T-helper 9 cell (primary cell): ENCODE measurements at places on chromosomes 2 and 18.

GRCh38 chr18:57048351-57048750 lies 98.5 kb upstream of the BOD1L2 start:
- no peak for DNase-seq

DNA sequence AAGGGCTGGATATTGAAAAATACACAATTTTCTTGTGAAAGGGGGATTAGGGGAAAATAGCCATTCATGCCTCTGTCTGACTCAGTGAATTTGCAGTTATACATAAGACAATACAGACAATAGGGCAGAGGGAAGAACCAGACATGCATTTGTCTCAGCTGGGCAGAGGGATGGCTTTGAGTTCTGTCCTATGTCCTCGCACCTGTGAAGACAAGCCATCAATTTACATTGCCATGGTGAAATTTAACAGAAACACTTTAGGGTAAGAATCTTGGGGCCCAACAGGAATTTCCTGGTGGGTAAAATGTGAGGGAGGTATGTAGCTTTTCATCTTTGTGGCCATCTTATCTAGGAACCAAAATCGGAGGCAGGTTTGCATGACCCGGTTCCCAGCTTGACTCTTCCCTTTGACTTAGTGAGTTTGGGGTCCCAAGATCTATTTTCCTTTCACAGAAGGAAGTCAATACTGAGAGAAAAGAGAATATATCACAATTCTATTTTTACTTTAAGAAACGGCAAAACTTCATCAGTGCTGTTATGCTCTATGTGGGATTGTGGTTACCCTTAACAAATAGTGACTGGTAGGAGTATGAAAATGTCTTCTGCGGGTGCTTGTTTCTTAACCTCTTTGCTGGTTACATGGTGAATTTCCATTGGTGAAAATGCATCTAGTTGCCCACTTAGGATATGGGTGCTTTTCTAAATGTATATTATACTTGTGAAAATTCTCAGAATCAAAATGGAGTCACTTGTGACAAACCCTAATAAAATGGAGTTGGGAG lies 221.8 kb downstream of the SPP2 start:
- DNase-seq = no peak

GRCh38 chr2:199792381-199792780 lies 58.6 kb downstream of the FTCDNL1 start:
- DNase-seq = no peak

GRCh38 chr2:72920318-72921087 lies 3.2 kb downstream of the EMX1 start:
- DNase-seq = no peak

DNA sequence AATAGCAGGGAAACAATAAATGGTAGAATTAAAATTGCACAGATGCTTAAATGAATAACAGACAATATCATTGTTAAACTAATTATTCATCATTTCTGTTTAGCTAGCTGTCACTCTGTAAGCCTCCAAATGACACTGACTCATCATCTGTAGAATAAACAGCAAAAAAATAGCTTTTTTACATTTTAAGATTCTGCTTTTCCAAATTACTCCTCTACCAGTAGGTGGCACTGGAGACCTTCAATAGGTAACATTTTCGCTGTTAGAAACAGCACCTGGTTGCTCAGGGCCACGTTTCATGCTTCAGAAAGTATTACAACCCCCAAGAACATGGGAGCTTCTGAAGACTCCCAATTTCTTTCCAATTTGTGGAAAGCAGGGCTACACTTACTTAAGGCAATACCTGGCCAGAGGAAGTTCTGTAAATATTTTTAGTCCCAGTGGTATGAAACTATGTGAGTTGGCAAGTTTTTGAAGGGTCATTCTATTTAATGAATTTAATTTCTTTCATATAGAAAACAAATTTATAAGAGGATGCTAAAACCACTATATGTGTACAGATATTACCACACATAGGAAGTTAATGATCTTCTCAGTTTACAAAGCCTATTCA lies 45.4 kb downstream of the TTN start:
- no peak for DNase-seq

GRCh38 chr2:121284463-121285449 lies at the start of gene TFCP2L1:
Gene TFCP2L1, minus strand, starts transcription at chr2:121285202. Its CDS starts 93 bp downstream, at chr2:121285109.
- no peak for DNase-seq

DNA sequence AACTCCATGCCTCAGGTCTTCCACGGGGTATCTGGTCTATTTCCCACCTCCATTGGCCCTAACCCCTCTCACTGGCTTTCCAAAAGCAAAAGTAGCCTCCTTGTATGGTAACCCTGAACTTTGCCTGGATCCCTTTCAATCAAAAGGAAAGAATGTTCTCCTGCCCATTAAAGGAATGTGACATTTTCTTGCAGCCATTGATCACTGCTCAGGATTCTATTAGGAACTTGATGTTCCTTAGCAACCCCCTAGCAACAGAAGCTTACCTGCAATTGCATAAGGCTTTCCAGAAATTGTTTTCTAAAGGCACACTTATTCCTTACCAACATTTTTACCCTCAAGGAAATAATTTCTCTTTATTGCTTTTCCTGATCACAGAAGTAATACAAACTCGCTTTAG lies 91.4 kb upstream of the AGAP1 start:
- DNase-seq = no peak

GRCh38 chr2:45567288-45567963 lies 43.6 kb downstream of the SRBD1 start:
- no peak for DNase-seq

- no peak for DNase-seq
Measured at GRCh38 chr2:141182246-141182645, 948.6 kb downstream of the LRP1B start.

GRCh38 chr18:22219568-22220355 lies 50.4 kb downstream of the GATA6 start:
- no peak for DNase-seq

- no peak for DNase-seq
Measured at GRCh38 chr2:189327879-189328847, 113.1 kb upstream of the WDR75 start.

DNA sequence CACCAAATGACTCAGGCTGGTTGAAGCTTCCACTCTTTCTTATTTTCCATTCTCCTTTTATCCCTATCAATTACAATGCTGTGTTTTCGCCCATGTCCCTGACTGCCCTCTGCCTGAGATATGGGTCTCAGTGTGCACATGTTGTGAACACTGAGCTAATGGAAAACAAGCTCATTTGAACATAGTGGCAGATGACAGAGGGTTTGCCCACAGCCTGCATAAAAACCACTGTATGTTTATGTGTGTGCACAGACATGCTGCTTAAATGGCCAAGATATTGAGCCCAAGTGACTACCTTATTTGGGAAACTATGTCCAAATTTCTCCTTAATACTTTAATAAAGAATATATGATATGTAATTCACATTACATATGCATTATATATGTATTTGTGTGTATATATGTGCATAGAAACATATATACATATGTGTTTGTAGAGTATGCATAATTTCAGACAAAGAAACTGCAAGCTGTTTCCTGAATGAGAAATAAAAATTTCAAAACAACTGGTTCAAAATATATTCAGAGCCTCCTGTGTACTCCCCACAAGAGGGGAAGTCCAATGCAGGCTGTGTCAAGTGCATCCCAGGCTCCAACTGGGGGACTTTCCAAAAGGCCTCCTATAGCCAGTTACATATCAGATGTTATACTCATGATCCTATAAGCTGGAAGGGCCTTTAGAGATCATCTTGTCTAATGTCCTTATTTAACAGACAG lies 92.7 kb upstream of the CD302 start:
- no peak for DNase-seq

GRCh38 chr2:170115501-170116229 lies 62.3 kb upstream of the MYO3B start:
- DNase-seq = no peak

- no peak for DNase-seq
Measured at GRCh38 chr2:42353792-42354429, 7.1 kb downstream of the COX7A2L start.

GRCh38 chr2:230984393-230985220 lies 11.3 kb upstream of the SPATA3 start:
- no peak for DNase-seq

DNA sequence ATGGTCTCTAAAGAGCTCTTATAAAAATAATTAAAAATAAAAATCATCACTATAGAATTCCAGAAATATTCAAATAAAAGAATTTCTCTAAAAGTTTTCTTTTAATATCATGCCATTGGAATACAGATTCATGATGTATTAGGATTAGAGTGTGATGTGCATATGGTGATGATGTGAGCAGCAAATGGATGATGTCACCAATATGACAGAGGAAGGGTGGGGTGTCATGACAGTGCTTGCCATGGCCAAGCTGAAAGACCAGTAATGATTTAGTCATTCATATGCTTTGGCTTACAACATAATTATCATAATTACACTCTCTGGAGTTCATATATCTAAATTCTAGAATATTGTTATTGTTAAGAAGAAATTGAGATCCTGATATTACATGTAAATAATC lies 27.4 kb upstream of the TTC32 start:
- DNase-seq = no peak

DNA sequence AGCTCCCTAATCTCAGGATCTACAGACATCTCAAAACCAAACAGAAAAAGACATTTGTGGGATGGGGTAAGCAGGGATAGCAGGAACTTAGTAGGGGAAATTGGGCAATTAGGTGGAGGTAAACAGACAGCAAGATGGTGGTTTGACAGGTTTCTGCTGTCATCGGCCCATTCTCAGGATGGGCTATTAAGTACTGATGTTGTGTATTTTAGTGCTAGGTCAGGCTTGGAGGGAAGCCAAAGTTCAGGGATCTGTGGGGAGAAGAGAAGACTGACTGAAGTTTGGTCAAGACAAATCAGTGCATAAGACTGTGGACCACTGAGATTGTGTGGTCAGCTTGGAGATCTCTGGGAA lies 96.8 kb upstream of the THUMPD2 start:
- no peak for DNase-seq

DNA sequence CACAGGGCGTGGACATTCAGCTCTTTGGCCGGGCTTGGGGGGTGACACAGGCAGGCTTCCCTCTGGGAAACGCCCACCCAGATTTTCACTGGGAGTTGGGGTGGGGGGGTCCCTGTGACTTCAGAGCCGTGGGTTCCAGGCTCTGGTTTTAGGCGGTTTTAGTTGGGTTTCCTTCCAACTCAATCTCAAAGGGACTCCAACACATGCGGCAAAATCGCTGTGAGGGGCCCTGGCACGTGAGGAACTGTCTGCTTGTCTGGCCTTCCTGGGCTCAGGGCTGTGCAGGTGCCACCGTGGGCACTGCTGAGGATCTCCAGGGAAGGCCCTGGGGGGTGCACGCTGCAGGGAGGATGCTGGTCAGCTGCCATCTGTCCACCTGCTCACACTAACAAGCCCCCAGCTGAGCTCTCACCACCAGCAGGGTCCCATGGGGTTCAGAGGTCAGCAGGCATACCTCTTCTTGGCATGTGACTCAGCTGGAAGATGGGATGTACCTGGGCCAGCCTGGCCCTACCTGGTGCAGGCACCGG lies 11.7 kb downstream of the HS6ST1 start:
- no peak for DNase-seq

DNA sequence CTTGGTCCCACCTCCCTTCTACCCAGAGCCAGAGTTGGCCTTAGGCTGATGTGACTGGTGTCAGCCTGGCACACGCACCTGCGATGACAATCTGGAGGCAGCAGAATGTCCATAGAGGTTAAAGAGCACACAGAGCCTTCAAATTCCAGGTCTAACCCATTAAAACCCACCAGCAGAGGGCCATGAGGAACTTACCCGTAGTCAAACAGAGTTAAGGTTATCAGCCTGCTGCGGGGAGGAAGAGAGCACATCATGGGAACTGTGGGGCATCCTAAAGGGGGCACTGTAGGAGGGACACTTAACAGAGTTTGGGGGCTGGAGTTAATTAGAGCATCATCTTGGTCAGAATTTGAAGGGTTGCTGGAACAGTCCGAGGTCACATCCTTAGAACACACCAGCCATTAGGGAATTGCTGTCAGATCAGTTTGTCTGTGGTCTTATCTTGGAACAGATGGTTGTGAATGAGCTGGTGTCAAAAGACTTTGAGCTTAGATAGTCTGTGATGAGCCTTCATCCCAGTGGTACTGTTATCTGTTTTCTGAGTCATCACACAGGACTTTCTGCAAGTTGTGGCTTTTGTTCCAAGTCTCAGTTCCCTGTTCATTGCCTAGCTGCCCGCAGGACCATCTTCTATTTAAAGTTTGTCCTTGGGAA lies 248.6 kb downstream of the LOXHD1 start:
- DNase-seq = no peak

- no peak for DNase-seq
Measured at GRCh38 chr2:42138163-42139015, 30.8 kb upstream of the EML4 start.

DNA sequence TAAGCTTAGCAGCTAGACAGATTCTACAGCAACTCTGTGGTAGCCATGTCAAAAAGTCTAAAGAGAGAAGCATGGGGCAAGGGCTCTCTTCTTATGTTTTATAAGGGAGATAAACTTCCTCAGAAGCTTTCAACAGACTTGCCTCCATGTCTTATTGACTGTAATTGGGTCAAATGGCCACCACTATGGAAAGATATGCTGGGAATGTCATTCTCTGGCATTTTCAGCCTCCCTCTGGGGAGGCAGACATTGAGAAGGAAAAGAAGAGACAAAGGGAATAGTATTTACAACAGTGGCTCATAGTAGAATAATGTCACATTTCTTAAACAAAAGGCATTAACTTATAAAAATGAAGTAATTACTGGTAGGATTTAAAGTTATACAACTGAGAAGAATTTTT lies 1964.5 kb upstream of the PIK3C3 start:
- DNase-seq = no peak

- DNase-seq = no peak
Measured at GRCh38 chr2:16272038-16272788, 331.9 kb downstream of the MYCN start.

DNA sequence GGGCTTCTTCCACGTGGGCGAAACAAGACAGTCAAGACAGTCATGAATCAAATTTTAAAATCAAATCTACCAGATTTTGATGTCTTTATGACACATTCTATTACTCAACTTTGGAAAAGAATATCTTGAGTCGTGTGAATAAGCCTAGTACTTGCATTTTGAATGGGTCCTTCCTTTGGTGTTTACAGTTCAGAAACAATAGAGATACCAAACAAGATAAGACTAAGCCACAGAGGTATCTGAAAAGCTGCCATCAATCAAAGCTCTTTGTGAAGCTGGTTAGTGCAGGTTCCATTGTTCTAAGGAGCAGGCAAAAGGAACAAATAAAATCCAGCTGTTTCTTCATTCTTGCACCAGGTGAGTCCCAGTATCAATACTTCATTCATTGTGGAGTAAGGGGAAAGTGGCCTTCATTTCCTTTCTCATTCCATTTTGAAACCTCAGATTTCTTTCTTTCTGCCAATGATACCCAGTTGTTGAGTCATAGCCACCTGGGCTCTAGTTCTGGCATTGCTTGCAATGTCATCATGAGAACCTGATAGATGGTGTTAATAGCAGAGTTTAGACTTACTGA lies 151.7 kb upstream of the L3MBTL4 start:
- DNase-seq = no peak

DNA sequence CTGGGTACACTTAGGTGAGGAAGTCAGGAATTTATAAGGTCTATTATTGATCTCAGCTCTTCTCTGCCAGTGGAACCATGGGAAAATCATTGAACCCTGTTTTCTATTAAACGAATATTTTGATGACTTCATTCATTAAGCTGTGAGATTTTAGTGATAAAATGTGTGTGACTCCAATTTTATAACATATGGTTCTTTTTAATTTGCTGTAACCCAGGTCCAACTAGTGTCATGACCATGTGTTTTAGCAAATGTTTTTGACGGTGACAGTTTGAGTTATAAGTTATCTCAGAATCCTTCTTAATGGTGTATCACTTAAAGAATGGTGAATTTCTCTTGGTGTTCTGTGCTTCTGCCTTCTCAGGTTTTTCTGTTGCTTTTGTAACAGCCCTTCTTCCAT lies 213.1 kb downstream of the MCFD2 start:
- no peak for DNase-seq

GRCh38 chr2:26237868-26238267 lies 6.6 kb downstream of the HADHA start:
- DNase-seq = no peak
